ENCODE measurements at places on chromosomes 13 and 19.

DNA sequence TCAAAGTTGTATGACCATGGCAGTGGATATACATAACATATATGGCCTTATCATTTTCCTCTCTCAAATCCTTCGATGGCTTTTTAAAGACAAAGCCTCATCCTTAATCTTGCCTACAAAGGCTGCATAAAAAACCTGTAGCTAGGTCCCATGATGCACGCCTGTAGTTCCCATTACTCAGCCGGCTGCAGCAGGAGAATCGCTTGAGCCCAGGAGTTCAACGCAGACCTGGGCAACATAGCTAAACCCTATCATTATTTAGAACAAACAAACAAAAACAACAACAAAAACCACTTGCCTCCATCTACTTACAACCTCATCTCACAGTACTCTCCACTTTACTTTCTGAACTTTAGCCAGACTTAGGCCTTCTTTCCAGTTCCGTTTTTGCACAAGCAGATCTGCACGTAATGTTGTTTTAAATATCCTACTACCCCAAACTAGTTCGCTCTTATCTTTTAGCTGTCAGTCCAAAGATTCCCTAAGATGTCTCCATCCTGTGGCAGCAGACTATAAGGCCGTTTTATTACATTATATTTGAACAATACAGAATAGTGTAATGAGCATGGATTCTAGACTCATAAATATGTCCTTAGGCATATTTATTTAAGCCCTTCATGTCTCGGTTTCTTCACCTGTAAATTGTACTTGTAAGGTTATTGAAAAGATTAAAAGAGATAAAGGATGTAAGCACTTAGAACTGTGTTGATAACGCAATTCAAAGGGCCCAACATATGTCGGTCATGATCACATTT is 969 bp upstream of the POMP start:
- no peak for DNase-seq

GRCh38 chr13:110984381-110984780 is 69.5 kb upstream of the ANKRD10 start:
- no peak for DNase-seq

DNA sequence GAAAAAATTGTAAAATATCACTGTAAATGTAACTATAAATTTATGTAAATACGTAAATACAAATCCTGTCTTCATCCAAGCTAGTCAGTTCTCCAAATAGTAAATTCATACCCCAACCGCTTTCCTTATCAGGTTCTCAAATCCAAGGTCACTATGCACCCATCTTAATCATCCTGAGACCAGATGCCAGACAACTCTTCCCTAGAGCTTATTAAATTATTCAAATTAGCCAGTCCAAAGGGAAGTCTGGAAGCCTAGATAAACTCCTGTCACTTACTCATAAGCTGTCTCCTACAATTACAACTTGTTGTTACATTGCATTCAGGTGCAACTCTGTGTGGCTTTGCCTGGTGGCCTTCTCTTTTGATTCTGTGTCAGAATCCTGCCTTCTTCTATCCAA is 836.1 kb upstream of the PCDH20 start:
- no peak for DNase-seq

DNA sequence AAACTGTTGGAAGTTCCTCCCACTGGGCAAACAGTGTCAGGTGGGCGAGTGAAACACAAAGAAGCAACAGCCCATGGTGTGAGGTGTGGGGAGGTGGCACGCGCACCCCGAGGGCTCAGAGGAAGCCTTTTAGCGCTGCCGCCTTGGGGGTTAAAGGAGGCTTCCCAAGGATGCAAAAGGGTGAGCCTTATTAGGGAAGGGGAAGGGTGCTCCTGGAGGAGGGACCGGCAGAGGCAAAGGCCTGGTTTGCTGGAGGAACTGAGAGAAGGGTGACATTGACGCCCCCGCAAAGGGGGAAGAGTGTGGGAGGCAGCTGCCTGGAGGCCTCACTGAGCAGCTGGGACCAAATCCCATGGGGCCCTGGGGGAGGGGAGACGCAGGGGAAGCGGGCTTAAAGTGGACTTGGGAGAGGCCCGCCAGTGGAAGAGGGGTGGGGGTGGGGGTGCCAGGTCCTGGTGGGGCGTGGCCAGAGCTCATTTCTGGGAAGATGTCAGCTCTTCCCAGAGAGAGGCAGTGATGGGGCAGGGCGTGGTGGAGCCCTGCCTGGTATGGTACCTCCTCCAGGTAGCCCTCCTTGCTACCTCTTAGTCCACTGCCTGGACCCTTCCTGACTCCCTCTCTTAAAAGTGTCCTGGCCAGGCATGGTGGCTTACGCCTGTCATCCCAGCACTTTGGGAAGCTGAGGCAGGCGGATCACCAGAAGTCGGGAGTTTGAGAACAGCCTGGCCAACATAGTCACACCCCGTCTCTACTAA is 12.0 kb upstream of the FCHO1 start:
- no peak for DNase-seq

DNA sequence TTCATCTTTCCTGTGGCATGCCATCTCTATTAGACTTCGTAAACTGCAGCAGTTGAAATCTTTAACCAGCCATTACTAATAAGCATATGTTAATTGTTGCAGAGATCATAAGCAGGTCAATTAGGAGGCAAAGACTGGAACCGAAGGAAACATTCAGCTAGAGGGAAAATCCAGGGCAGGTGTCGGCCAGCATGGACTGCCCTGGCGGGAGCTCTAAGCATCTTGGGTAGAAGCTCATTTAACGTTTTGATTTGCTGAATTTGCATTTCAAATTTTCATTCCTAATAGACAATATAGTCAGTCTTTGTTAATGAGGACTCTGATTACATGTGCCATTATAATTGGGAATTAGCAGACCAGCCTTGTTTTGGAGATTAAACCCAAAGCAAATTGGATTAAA is 238.6 kb downstream of the POU4F1 start:
- DNase-seq, result no peak

- no peak for DNase-seq
Measured at GRCh38 chr13:103157016-103157415, 90.8 kb upstream of the SLC10A2 start.

GRCh38 chr13:33745370-33746324 is 72.3 kb upstream of the RFC3 start:
- no peak for DNase-seq

DNA sequence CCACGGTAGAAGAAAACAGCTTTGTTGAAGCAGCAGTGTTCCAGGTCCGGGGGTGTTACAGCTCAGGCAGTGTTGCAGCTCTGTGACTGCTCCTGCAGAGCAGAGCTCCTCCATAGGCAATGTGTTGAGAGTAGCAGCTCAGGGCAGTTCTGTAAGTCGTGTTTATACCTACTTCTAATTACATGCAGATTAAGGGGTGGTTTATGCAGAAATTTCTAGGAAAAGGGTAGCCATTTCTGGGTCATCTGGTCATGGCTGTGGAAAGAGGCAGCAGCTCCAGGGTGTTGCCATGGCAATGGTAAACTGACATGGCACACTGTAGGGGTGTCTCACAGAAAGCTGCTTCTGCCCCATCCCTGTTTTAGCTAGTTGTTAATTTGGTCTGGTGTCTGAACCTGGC is 316.4 kb downstream of the GPC5 start:
- no peak for DNase-seq

- DNase-seq, result no peak
Measured at GRCh38 chr19:10404888-10405820, 1.8 kb upstream of the CDC37 start.

GRCh38 chr13:105997581-105998550 is 537.6 kb downstream of the EFNB2 start:
- no peak for DNase-seq

DNA sequence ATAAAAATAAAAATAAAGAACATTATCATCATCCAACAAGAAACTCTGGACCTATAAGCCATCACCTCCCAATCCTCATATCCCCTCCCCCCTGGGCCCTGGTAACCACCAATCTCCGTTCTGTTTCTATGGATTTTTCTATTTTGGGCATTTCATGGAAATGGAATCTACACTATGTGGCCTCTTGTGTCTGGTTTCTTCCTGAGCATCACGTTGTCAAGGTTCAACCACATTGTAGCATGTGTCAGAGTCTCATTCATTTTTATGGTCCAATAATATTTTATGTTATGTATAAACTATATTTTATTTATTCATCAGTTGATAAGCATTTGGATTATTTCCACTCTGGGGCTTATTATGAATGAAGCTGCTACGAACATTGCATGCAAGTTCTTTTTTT is 26.9 kb downstream of the SULT2B1 start:
- no peak for DNase-seq

- DNase-seq, result no peak
Measured at GRCh38 chr19:39746836-39747529, 9.2 kb upstream of the CLC start.

DNA sequence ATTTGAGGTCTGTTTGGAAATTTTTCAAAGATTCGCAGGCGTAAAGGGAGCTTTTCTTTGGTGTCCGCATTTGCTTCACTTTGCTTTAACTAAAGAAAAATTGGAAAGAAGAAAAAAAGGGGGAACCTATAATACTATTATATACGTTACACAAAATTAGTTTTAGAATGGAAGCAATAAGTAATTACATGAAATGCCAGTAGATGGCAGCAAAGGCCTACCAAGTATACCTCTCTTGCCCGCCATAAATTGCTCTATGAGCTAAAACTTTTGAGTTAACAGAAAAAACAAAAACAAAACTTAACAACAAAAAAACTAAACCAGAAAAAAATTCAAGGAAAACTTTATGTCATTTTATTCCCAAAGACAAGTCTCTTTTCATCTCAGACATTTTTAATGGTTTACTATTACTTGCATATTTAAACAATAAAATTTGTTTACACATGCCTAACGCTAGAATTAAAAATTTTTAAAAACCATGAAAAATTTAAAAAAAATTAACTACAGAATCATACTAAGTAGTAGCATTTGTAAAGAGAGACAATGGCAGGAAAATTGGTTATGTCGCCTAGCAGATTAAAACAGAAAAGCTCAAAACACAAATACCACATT is 271.4 kb downstream of the NALCN start:
- no peak for DNase-seq

DNA sequence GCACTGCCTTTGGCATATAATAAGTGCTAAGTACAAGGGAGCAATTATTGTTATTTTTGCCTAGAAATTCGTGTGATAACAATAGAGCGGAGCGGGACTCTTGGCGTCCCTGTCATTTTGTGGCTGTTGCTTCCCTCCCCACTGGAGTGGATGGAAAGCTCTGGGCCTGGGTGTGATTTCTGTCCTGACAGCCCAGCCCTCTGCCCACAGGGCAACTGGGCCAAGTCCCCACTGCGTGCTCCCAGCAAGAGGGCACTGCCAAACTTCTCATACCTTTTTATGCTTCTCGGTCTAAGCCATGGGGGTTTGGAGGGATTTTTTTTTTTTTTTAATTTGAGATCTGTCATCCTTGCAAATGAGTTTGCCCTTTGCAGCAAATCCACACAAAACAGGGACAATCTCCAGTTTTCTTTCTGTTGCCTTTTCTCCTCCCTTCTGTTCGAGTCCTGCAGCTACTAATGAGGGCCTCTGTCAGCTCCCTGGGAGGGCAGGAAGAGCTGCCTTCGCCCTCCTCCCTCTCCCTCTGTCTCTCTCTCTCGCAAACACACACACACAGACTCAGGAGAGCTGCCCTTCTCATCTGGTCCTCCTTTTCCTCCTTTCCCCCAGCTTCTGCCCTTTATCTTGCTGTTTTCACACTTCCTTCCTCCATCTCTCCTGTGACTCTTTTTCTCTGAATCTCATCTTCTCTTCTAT is 103.9 kb downstream of the DNAJC15 start:
- DNase-seq, result no peak

DNA sequence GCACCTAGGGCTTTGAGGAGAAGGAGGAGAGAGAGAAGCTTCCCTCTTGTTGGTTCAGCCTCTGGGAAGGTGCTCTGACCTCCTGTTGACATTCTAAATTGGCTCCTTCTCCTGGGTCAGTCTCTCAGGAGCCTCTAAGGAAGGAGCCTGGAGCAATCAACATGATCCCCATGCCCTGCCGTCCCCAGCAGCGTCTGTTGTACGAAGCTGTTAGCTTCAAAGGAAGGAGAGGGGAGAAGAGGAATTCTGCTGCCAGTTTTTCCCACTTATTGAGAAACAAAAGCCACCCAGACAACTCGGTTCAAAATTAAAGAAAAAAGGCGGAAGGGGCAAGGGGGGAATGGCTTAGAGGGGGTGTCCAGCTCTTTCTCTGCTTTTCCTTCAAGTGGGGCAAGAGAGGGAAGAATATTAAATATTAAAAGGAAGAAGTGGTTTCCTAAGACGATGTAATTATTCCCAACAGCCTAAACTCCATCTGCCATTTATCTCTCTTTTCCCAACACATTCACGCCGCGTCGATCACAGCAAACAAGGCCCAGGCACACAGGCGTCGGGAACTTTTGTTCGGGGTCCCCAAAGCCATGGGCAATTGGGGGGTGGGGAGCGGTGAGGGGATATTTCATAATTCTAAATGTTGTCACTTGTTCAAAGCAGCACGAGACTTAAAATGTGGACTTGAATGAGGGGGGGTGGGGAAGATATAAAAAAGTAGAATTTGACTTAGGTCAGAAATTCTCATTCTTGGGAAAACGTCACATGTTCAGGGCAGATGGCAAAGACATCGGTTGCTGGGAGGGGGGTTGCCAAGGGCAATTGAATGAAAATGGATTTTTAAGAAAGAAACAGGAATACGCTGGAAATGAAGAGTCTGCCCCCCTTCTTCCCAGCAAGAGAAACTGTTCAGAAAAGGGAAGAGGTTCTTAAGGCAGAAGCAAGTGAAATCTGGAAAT is 116.8 kb upstream of the CACNA1A start:
- no peak for DNase-seq

- no peak for DNase-seq
Measured at GRCh38 chr19:10836479-10837330, 693 bp upstream of the TMED1 start.

GRCh38 chr19:35194012-35194984 is 34.2 kb downstream of the FAM187B start:
- DNase-seq, result no peak

DNA sequence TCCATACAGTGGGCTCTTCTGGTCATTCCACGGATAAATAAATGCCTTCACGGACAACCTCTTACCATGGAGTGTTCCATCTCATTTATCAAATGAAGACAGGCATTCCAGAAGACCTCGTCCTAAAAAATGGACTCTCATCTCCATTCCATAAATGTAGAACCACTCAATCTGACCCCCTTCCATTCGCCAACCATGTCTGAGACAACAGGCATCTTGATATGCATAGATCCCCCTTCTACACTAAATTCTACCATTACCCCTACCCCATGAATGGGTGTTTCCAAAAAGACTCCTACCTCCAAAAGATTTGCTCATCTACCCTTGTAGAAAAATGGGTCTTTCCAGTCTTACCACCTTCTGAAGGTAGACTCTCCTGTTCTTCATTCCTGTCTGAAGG is 9.0 kb downstream of the RASIP1 start:
- DNase-seq, result no peak

GRCh38 chr19:47228168-47228936 is 2.6 kb downstream of the BBC3 start:
- peak; percentile 40 for DNase-seq

DNA sequence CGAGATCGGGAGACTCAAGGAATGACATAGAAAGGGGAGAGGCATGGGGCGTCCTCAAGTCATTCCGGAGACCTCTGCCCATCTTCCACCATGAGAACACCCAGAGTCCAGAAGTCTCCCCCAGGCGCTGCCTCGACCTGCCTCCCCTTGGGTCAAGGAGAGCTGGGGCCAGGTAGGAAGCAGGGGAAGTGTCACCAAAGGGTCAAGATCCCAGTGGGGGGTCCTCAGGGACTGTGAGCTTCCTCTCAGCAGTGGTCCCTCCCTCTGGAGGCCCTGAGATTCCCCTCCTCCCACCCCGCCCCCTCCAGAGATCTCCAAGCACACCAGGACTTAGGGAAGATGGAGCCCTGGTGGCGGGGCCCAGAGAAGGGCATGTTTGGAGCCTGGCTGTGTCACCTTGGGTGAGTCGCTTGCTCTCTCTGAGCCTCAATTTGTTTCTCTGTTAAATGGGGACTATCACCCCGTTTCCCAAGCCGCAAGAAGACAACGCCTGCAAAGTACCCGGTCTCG is 919 bp downstream of the DACT3 start:
- no peak for DNase-seq
